Erythroblast (primary cell): ENCODE measurements at places on chromosomes 2 and 18.

DNA sequence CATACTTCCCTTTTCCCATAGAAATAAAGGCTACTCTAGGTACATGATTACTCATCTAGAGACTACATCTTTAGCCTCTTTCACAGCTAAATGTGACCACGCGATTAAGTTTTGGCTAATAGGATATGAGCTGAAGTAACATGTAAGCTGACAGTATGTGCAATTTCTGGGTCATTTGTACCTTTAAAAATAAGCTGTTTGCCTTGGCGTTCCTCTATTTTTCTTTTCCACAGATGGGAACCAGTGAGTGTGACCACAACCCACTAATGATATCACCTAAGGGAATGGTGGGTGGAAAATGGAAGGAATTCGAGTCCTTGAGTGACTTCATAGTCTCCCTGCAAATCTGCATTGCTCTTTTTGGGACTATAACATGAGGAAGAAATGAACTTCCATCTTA lies 11.7 kb upstream of the NABP1 start:
- no peak for DNase-seq

- no peak for DNase-seq
Observed at GRCh38 chr2:48124592-48124991, 218.3 kb upstream of the FBXO11 start.

DNA sequence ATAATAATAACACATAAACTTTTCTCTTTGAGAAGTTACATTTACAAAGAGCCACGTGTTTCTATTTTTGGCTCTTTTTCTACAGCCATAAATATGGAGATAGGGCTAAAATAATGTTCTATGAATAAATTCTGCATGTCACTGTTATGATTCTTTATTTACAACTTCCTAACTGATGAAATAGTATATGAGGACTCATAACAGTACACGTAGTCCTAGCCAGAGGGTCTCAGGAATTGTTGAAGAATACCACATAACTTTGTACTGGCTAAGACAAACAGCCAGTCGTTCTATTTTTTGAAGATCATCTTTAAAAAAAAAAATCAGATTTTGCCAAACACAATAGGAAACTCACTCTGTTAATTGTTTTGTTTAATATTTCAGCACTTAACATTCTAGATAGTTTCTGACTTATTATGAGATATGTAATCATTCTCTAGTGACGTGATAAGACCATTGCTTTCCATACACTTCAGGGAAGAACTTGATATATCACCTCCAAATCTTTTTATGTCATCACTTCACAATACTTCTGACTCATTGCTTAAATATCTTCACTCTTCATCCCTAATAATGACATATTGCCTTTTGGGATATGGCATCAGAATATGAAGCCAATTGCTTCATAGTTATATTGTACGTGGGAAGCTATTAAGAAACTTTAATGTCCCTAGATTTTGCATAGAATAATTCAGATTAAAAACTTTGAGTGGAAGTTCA lies 256.1 kb downstream of the XIRP2 start:
- DNase-seq = no peak

DNA sequence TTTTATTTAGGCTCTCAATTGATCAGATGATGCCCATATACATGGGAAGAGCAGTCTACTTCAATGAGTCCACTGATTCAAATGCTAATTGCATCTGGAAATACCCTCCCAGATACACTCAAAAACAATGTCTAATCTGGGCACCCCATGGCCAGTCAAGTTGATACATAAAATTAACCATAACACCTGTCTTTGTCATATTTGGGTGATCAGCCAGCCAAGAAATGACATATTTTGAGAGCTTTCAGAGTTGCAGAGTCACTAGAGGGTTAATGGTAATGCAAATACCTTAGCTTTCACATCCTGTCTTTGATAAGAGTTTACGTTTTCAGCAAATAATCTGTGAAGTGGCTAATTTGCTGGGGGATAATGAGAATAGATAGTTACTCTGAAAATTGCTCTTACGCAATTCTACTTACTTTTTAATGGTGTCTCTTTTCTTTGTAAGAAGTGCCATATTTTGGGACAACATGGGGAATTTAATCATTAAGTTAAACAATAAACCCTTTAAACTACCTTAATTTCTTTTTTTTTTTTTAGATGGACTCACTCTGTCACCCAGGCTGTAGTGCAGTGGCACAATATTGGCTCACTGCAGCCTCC lies 49.1 kb downstream of the CCDC195 start:
- no peak for DNase-seq

GRCh38 chr2:102350137-102350793 lies 5.3 kb upstream of the IL18R1 start:
- DNase-seq = peak; percentile 35

GRCh38 chr2:69047625-69048145 lies 34.7 kb downstream of the ANTXR1 start:
- DNase-seq = no peak

GRCh38 chr2:9018534-9018933 lies 15.1 kb upstream of the MBOAT2 start:
- DNase-seq = no peak

DNA sequence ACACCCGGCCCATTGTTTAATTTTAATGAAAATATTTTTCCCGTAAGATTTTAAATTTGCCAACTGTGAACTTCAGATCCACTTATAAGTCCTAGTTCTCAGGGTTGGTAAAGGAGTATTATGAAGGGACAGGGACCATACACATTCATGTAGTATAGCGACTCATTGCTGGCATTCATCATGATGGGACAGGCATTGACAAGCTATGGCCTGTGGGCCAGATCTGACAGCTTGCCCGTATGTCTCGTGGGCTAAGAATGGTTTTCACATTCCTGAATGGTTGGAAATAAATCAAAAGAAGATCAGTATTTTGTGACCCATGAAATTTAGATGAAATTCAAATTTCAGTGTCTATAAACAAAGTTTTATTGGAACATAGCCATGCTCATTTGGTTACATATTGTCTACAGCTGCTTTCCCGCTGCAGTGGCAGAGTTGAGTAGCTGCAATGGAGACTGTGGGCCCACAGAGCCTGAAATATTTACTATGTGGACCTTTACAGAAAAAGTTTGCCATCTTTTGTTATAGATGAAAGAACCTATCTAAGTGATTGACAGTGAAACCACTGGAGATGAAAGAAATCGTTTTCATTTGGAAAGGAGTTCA lies 4.1 kb downstream of the RAPGEF4 start:
- no peak for DNase-seq

GRCh38 chr2:48998449-48998848 lies 155.9 kb downstream of the FSHR start:
- no peak for DNase-seq

- no peak for DNase-seq
Observed at GRCh38 chr2:105404736-105405135, 5.9 kb upstream of the FHL2 start.

DNA sequence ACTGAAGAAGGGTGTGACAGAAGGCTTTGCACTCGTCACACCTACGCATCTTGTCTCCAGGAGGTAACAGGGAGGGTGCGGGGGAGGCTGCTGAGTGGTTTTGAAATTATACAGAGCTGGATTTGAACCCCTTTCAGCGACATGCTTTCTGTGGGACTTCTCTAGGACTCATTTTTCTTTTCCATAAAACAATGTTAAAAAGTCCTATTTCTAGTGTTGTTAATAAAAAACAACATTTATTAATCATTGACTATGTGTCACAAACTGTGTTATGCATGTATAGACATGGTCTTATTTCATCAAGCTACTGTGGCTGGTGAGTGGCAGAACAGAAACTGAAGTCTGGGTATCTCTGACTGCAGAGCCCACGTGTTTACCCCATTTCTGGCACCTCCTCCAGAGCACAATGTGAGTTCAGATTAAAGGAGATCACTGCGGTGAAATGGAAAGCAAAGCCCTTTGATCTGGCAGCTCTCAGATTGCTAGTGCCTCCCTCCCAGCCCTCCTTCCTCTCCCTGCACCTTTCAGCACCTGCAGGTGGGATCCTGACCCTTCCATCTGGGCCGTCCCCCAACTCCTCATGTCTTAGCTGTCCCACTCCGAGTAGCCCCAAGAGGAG lies 315.5 kb upstream of the MYT1L start:
- no peak for DNase-seq

DNA sequence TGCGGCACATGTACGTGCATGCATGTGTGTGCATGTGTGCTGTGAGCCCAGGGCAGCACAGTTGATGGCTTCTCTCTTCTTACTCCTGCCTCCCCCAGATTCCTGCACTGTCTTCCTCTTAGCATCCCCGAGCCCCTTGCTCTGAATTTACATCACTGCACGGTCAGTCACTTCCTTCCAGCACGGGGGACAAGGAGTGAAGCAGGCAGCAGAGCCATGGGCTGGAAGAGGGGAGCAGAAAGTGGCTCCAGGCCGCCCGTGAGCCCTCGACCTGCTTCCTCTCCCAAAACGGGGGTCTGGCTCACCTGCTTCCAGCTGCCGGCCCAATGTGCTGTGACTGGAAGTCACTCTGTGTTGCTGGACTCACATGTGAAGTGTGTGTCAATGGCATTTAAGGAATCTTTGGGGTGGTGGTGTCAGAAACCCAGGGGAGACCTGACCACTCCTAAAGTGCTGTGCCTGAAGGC lies 106.1 kb downstream of the FAM210A start:
- no peak for DNase-seq

GRCh38 chr2:62071760-62072680 lies 123.9 kb upstream of the B3GNT2 start:
- DNase-seq = peak; percentile 16

- no peak for DNase-seq
Observed at GRCh38 chr2:134715932-134716643, 2.7 kb downstream of the TMEM163 start.

- peak; percentile 33 for DNase-seq
Observed at GRCh38 chr2:163191372-163191771, 352.8 kb upstream of the KCNH7 start.

GRCh38 chr2:160576054-160576499 lies 82.5 kb upstream of the RBMS1 start:
- DNase-seq = no peak

DNA sequence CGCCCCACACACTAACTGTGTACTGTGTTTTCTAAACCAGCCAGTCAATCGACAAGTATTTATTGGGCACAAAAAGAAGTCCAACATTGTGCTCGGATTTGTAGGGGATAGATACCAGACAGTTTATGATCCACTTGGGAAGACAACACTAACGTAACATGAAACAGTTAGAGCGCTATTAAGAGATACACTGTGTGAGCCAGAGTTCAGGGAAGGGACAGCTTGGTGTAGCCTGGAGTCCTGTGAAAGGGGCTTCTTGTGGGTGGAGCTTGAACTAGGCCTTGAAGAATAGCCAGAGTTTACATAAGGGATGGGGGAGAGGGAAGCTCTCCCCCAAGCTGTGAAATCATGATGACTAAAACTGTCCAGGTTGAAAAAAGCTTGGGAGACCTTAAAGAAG lies 176.4 kb upstream of the TCF4 start:
- DNase-seq = no peak

- no peak for DNase-seq
Observed at GRCh38 chr18:55403421-55403949, 184.5 kb downstream of the TCF4 start.
